T-helper 9 cell (primary cell): ENCODE measurements at places on chromosomes 4 and X.

DNA sequence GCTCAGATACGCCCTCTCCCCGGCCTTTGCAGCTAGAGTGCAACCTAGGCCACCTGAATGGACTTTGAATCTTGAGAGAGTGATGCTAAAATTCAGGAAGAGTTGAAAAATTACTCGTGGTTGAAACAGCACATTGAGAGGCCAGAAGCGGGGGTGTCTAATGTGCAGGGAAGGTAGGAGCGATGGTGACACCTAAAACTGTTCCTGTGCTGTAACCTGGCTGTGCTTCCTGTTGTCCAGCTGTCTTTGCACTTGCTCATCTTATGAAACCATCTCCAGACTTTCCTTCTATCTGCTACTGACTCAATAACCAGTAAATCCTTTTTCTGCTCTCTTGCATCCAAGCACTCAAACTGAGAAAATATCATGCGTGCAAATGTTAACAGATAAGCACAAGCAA lies 106.4 kb upstream of the RPS6KA3 start:
- no peak for DNase-seq

GRCh38 chr4:136731025-136731424 lies 801.3 kb downstream of the PCDH18 start:
- no peak for DNase-seq

GRCh38 chr4:52788806-52789205 lies 37.6 kb upstream of the ERVMER34-1 start:
- no peak for DNase-seq

DNA sequence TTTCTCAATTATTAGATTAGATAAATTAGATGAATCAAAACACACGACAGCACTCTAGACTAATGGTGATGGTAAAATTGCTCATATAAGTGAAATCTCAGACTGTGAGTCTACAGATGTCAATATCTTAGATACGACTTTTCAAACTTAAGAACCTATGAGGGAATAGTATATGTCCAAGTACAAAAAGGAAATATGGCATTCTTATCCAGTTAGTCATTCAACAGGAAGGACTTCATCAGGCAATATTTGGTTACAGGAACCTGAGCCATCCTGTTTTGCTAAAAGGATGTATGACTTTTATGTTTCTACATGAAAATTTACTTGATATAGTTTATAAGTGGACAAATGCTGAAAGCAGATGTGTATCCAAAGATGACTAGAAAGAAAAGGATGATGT lies 107.0 kb downstream of the CT47B1 start:
- no peak for DNase-seq

GRCh38 chrX:114976292-114976691 lies 41.1 kb downstream of the IL13RA2 start:
- no peak for DNase-seq

DNA sequence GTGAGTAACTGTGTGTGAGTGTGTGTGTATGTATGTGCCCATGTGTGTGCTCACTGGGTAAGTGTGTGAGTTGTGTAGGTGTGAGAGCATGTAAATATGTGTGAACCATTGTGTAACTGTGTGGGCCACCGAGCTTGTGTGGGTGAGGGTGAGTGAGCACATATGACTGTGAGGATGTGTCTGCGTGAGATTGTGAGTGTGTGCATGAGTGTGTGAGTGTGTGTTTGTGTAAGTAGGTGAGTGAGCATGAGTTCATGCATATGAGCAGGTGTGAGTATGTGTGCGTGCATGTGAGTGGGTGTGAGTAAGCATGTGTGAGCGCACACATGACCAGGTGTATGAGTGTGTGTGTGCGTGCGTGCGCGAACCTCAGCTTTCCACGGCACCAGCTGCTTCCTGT lies 1.4 kb upstream of the ATP2B3 start:
- DNase-seq, result no peak

DNA sequence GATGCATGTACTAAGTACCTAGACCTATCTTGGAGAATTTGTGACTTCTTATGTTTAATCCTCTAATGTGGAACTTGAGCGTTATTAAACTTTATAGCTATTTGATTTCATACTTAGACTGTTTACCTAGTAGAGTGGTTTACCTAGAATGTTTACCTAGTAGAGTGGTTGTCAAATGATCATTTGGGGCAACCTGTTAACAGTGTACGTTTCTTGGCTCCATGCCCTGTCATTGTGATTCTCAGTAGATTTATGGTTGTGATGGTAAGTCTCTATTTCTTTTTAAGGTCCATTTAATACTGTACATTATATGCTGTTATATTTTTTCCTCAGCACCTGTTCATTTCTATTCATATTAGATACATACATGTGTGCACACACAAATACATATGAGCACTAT lies 233.0 kb upstream of the MAD2L1 start:
- no peak for DNase-seq

DNA sequence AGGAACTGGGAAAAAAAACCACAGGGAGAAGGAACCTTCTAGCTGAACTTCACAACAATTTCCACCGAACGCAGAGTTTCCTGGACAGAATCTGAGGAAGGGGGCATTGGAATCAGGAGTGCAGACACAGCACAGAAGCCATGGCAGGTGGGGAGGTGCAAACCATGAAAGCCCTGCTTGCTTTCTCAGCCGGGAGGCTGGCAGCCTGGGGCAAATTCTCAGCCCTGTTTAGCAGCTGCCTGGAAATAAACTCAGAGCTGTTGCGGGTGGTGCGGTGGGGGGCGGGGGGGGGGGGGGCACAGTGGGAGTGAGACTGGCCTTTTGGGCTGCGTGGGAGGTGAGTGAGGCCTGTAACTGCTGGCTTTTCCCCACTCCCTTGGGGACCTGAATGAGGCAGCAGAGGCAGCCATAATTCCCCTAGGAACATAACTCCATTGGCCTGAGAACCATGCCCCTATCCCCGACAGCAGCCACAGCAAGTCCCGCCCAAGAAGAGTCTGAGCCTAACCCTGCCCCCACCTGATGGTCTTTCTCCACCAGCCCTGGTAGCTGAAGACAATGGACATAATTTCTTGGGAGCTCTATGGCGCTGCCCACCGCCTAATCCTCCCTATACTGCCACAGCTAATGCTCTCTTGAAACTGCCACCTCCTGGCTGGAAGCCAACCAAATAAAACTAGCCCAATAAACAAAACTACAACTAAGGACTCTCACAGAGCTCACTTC lies 176.3 kb downstream of the FAM13A start:
- no peak for DNase-seq

DNA sequence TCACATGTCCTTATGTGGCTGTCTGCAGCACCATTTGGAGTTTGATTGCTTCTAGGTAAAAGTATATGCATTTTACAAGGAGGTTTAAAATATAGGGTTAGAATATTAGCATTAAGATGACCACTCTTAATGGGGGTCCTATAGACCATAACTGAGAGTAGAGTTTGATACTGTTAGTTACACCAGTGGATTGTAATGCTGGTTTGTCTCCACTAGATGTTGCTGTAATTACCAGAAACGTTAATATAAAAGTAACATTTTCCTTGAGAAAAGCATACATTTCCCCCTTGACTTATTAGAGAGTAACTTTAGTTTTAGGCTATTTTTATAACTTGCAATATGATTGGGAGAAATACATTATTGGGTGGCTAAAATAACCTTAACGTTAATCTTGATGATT lies 93.0 kb downstream of the ZXDA start:
- no peak for DNase-seq

GRCh38 chrX:12868747-12869146 lies 1.9 kb downstream of the TLR7 start:
- no peak for DNase-seq

DNA sequence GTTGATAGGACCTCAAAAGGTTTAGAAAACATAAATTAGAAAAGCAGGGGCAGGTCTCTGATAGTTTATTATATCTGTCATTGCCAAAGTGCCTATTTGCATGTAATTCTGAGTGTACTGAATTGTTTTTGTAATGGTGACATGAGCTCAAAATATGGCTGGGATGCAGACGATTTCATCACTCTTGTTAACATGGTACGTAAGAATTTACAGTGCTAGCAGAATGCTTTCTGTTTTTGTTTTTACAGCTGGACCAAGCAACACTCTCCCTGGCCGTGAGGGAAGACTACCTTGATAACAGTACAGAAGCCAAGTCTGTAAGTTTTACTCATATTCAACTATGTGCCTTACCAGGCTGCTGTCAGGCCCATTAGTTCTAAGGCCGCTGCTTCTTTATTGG lies 58.1 kb downstream of the PHEX start:
- no peak for DNase-seq

DNA sequence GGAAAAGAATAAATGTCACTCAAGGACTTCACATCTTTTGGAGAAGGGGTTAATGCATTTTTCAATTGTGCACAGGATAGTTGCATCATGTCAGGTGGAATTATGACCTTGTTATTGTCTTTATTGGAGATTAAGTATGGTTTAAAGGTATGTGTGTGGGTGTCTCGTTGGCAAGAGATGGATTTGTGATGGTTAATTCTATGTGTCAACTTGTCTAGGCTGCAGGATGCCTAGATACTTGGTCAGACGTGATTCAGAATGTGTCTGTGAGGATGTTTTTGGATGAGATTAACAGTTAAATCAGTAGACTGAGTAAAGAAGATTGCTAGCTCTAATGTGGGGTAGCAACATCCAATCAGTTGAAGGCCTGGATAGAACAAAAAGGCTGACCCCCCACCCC lies 42.2 kb upstream of the HSD17B10 start:
- no peak for DNase-seq

GRCh38 chr4:107893171-107894137 lies 37.9 kb upstream of the CYP2U1 start:
- no peak for DNase-seq

GRCh38 chr4:78310007-78310739 lies 241.4 kb upstream of the ANXA3 start:
- DNase-seq, result no peak

GRCh38 chrX:7263330-7263729 lies 115.4 kb upstream of the PUDP start:
- DNase-seq, result no peak

- peak; percentile 17 for DNase-seq
These were observed 805 bp downstream of the ATP8A1 start for GRCh38 chr4:42655921-42656678.

DNA sequence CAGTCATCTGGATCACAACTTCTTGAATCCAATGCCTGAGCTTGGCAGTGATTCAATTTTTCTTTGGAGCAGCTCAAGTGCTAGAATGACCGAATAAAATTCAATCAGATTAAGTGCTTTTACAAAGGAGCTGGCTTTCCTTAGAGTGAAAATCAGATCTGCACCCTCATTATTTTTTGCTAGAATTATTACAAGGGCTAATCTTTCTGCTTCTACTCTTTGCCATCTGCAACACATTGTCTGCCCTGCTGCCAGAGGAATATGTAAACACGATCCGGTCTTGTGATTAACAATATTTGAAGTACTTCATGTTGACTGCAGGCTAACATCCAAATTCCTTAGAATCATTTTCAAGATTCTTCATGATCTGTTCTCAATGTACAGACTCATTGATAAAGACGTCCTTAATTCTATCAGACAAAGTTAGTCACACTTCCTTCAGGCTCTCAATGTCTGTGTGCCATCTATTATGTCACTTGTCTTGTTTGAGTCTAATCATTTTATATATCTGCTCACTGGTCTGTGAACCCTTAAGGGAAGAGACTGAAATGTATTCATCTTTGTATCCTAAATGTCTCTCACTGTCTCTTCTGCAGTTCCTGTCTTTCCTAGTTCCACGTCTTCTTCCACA lies 531.2 kb downstream of the GALNTL6 start:
- DNase-seq, result no peak

DNA sequence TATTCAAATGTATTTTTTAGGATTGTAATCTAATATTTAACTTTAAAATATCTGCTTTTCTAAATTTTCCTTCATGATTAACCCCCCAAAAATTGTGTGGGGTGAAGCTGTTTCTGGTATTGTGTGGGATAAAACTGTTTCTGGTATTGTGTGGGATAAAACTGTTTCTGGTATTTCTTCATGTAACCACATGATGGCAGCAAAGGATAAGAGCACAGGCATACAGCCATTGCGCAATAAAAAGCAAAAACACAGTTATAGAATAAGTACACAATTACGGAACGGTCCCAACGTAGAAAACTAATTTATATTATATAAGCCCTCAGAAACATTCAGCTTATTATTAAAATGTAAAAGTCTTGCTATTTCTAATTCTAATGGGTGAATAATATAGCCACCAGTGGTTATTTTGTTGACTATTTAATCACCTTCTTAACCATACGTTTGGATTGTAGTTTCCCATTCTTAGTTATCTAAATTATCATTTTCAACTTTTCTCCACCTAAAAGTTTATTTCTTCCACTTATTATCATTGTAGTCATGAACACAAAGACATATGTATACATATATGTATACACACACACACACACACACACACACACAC lies 333.9 kb upstream of the FSTL5 start:
- DNase-seq, result no peak

DNA sequence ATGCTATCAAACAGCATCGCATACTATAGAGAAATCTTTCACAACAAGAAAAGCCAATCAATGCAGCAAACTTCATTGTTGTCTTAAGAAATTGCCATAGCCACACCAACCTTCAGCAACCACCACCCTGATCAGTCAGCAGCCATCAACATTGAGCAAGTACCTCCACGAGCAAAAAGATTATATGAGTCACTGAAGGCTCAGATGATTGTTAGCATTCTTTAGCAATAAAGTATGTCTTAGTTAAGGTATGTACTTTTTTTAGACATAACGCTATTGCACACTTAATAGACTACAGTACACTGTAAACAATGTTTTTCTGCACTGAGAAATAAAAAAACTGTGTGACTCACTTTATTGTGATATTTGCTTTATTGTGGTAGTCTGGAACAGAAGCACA lies 37.8 kb upstream of the FUNDC1 start:
- no peak for DNase-seq

DNA sequence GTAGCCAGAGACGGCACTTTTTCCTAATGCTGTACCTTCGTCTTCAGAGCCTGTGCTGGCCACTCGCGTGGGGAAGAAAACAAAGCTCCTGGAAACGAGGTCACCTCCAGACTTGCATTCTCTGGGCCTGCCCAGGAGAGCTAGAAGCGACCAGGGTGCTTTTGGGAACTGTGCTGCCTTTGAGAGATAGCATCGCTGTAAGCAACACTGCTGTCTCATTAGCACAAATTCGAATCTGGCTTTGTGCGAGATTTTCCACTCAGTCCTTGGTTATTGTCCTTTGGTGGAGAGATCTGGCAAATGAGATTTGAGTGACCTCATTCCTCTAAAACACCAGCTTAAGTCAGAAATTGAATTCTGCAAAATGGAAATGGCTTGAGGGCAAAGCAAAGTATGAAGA lies 66.1 kb upstream of the TLR3 start:
- DNase-seq, result no peak

DNA sequence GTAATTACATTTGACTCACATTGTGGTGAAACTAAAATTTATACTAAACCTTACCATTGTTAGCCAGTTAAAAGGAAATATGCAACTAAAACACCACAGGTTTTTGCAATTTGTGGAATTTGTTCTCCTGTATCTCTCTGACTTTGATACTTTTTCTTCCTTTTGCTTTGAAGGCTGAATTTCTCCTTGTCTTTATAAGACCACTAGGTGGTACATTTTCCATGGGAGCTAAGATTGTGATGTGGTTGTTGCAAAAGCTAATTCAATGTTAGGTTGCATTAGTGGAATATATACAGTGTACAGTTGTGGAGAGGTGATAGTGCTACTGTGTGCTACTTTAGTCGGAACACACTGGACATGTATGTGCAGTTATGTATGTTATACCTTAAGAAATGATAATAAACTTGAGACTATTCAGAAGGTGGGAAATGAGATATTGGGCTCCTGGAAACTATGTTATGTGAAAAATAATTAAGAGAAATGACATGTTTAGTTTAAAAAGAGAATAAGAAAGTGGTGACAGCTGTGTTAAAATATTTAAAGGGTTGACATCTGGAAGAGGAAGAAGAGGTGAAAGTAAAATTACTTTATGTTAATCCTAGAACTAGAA lies 70.3 kb downstream of the ARL9 start:
- DNase-seq, result no peak

GRCh38 chr4:165700855-165701254 lies 172.2 kb upstream of the TLL1 start:
- DNase-seq, result no peak
